A549 treated with Mapracorat at 1 μM for 4 hours (cell line): ENCODE measurements at places on chromosomes 11 and 22. TPM values are rescaled to one million over a fixed set of nuclear protein-coding genes. Genes with fewer than 3 reads are reported as not detected.

Gene SLC1A2
- 0.18 to 0.27 TPM (median 0.21 TPM) in 3 of 5 replicates, not detected in the others for total RNA-seq

Gene SART1
- 46.4 to 64.2 TPM (median 56.3 TPM) in 5 replicates for total RNA-seq

Gene FAM181B
- 0.04 to 0.08 TPM (median 0.05 TPM) in 4 of 5 replicates, not detected in the other for total RNA-seq

Gene CHRNA10
- 0.76 to 1.5 TPM (median 1.1 TPM) in 5 replicates for total RNA-seq

Gene OSBPL5
- 7.2 to 9.8 TPM (median 7.7 TPM) in 5 replicates for total RNA-seq
